ENCODE measurements at places on chromosomes 2 and 18.

GRCh38 chr2:228048838-228049490 is 132.5 kb downstream of the SPHKAP start:
- H3K36me3 ChIP-seq: no peaks in the 10 kb centered on the region
- no peak overlapping the region for H3K27ac ChIP-seq
- DNase-seq: peak; percentile 2

DNA sequence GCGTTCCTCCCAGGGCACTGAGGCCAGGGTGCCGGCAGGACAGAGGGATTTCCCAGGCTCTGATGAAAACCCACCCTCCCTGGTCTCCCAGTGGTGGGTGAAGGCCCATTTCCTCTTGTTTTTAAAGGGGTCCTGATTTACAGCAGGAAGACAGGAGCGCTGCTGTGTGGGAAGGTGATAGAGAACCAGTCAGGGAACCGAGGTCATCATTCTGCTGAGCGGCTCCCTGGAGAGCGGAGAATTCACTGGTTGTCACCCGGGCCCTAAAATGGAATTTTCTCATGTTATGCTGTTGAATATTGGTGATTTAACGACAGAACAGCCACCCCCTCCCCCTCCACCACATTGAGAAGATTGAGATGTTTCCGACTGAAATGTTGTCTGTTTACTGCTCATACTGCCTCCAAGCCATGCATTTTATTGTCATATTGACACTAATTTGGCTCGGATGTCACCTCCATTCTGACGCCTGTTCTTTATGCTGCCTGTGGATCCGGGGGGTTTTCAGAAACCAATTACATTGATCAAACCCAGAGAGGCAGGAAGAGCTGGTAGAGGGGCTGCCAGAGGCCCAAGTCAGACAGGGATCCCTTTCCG is 225.2 kb downstream of the GLI2 start:
- H3K36me3 ChIP-seq: no peaks in the 10 kb centered on the region
- no peaks in the 10 kb centered on the region for H3K27me3 ChIP-seq
- peaks cover 3% of the 10 kb centered on the region for H3K4me1 ChIP-seq
- no peak overlapping the region for H3K4me3 ChIP-seq

GRCh38 chr2:216519154-216519762 is 20.6 kb downstream of the RPL37A start:
- H3K4me3 ChIP-seq: no peak overlapping the region
- peak; percentile 73 for DNase-seq
- no peaks in the 10 kb centered on the region for H3K36me3 ChIP-seq
- H3K27me3 ChIP-seq: no peaks in the 10 kb centered on the region

DNA sequence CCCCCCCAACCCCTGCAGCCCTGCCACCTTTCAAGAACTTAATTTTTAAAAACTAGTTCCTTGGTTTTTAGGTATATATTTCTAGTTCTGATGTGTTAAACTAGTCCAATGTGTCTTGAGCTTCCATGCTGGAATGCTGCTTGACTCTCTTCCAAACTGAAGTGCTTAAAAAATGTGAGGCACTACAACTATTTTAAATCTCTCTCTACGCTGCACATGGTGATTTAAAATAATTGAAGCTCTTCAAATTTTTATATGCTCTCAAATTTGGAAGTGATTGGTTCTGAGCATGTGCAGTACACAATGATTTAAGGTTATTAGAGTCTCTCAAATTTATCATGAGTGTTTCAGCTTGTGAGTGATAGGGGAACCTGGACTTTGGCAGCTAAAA is 192.6 kb upstream of the ZEB2 start:
- no peak for DNase-seq
- peaks cover 35% of the 10 kb centered on the region for H3K4me1 ChIP-seq
- no peaks in the 10 kb centered on the region for H3K27me3 ChIP-seq
- H3K36me3 ChIP-seq: no peaks in the 10 kb centered on the region

- H3K36me3 ChIP-seq: no peaks in the 10 kb centered on the region
- no peak overlapping the region for H3K27ac ChIP-seq
- H3K4me3 ChIP-seq: no peak overlapping the region
- H3K4me1 ChIP-seq: no peaks in the 10 kb centered on the region
- DNase-seq: no peak
These were observed 554.0 kb downstream of the RIT2 start for GRCh38 chr18:42561521-42561920.

DNA sequence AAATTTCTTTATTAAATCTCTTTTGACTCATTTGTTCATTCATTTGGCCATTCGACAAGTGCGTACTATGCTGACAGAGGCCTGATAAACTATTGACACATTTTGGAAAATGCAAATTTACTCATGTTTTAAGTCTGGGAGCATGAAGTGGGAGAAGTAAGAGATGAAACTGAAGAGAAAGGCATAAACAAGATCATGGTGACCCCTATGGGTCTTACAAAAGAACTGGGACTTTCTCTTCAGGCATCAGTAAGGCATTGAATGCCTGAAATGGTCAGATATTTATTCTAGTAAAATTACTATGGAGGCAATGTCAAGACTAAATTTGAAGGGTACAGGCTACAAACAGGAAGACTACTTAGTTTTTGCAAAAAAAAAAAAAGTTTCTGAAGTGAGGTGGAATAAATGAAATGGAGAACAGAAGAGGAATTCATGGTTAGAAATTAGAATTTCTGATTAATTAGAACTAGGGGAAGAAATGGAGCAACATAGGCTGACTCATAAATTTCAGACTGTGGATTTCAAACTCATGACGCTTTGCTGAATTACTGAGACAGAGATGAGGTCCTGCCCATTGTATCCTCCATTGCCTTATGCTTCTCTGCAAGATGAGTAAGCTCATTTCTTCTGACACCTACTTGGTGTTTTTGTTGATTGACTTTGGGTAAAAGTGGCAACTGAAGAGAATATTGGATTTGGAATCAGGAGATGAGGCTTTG is 32.7 kb downstream of the VSNL1 start:
- H3K36me3 ChIP-seq: no peaks in the 10 kb centered on the region
- no peak for DNase-seq
- no peaks in the 10 kb centered on the region for H3K4me1 ChIP-seq
- no peaks in the 10 kb centered on the region for H3K27me3 ChIP-seq

DNA sequence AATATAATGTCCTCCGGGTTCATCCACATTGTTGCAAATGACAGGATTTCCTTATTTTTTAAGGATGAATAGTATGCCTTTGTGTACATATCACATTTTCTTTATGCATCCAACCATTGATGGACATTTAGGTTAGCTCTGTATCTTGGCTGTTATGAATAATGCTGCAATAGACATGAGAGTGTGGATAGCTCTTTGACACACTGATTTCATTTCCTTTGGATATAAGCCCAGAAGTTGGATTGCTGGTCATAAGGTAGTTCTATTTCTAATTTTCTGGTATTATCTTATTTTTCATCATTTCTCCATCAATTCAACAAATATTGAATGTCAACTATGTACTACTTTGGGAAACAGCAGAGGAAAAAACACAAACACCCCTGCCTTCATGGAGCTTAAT is 423.3 kb downstream of the MTX2 start:
- no peaks in the 10 kb centered on the region for H3K4me1 ChIP-seq
- no peak overlapping the region for H3K4me3 ChIP-seq
- H3K27me3 ChIP-seq: no peaks in the 10 kb centered on the region
- H3K36me3 ChIP-seq: no peaks in the 10 kb centered on the region
- H3K27ac ChIP-seq: no peak overlapping the region
- DNase-seq: no peak

GRCh38 chr2:238142382-238143205 is 4.1 kb downstream of the KLHL30 start:
- no peaks in the 10 kb centered on the region for H3K27me3 ChIP-seq
- DNase-seq: no peak
- no peaks in the 10 kb centered on the region for H3K36me3 ChIP-seq
- peaks cover 14% of the 10 kb centered on the region for H3K4me1 ChIP-seq

GRCh38 chr2:118183381-118183780 is 95.1 kb downstream of the INSIG2 start:
- no peak overlapping the region for H3K4me3 ChIP-seq
- no peaks in the 10 kb centered on the region for H3K36me3 ChIP-seq
- H3K4me1 ChIP-seq: no peaks in the 10 kb centered on the region
- H3K27ac ChIP-seq: no peak overlapping the region
- no peak for DNase-seq

DNA sequence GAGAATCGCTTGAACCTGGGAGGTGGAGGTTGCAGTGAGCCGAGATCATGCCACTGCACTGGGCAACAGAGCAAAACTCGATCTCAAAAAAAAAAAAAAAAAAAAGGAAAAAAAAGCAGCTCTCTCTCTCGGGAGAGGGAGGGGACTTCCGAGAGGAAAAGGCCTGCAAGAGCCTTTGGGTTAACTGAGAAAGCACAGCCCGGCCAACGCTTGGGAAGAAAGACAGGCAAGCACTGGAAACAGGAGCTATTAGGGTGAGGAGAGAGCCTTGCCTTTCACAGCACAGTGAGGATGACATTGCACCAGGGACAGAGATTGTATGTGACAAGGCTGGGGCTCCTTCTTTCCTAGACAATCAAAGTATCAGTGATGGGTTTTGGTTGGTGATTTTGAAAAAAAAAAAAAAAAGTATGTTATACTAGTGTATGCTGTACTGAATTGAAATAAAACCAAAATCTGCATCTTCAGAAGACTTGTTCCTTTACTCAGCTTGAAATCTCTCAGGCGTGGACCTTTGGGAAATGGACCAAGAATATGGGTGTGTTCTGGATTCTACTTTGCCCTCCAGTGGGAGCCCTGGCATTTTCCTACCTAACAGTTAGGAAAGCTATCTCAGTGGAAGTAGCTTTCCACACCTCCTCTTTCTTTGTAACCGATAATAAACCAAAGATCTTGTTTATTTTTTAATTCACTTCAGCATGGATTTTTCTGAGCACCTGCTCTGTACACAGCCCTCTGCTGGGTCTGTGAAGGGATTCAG is 16.7 kb downstream of the SRSF7 start:
- peak; percentile 47 for DNase-seq
- no peaks in the 10 kb centered on the region for H3K4me1 ChIP-seq
- no peaks in the 10 kb centered on the region for H3K27me3 ChIP-seq
- peaks cover 7% of the 10 kb centered on the region for H3K36me3 ChIP-seq

DNA sequence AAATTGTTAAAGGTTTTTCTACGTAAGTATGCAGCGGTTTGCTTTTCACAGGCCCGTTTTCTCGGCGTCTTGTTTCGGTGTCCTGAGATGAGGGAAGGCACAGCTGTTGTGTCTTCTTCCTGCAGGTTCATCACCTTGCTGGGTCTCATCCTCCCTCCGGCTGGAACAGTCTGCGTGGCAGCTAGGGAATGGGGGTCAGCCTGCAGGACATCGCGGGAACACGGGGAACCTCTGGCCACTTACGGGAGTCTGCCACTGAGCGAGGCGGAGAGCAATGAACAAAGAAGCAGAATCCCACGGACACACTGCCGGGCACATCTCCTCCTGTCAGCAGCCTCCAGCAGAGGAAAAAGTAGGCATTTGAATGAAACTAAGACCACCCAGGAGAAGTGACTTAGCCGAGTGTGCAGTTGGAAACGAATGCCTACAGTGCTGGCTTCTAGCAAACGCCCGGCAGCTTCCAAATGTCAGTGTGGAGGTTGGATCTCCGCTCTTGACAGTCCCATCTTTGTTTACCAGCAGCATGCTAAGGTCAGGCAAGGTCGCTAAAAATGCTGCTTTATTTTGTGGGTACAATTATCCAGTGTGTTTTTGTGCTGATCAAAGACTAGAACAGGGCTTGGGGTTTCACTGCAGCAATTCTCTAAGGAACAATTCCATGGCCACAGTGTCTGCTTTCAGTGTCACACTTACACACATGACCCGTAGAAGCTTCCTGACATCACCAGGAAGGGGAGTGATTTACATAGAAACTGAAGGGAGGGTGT is 109.8 kb upstream of the SEC11C start:
- no peaks in the 10 kb centered on the region for H3K36me3 ChIP-seq
- peaks cover 5% of the 10 kb centered on the region for H3K4me1 ChIP-seq
- no peak overlapping the region for H3K4me3 ChIP-seq
- H3K27me3 ChIP-seq: no peaks in the 10 kb centered on the region
- no peak overlapping the region for H3K27ac ChIP-seq
- DNase-seq: no peak

DNA sequence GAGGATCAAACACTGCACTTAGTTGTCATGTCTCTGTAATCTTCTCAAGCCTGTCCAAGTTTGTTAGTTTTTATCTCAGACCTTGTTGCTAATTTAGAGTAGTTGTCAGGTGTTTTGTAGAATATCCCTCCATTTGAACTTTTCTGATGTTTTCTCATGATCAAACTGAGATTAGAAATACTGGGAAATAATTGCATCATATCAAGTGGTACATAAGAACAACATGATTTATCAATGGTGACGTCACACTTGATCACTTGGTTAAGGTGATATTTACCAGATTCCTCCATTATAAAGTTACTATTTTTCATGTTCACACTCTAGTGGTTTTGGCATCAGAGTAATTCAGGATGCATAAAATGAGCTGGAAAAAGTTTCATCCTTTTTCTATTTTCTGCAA is 1182.4 kb upstream of the ZEB2 start:
- H3K36me3 ChIP-seq: no peaks in the 10 kb centered on the region
- DNase-seq: no peak
- H3K27me3 ChIP-seq: no peaks in the 10 kb centered on the region
- no peak overlapping the region for H3K4me3 ChIP-seq
- H3K27ac ChIP-seq: no peak overlapping the region

DNA sequence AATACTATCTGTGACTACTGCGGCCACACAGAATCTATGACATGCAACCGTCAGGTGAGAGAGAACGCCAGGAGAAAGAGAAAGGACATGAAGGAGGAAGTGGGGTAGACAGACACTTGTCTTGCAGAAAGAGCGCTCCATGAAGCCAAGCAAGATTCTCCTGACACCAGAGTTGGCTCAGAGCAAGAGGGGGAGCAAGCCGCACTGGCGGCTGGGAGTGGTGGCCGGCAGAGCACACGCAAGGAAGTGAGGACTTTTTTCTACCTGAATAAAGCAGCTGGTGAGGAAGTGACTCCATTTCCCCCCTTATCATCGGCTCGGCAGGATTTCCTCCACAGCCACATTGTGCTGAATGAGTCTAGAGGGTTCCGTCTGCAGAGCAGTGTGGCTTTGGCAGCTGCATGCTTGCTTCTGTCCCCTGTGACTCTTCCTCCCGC is 181.6 kb downstream of the BCL2 start:
- no peaks in the 10 kb centered on the region for H3K27me3 ChIP-seq
- peaks cover 58% of the 10 kb centered on the region for H3K4me1 ChIP-seq
- H3K36me3 ChIP-seq: no peaks in the 10 kb centered on the region
- H3K27ac ChIP-seq: no peak overlapping the region

DNA sequence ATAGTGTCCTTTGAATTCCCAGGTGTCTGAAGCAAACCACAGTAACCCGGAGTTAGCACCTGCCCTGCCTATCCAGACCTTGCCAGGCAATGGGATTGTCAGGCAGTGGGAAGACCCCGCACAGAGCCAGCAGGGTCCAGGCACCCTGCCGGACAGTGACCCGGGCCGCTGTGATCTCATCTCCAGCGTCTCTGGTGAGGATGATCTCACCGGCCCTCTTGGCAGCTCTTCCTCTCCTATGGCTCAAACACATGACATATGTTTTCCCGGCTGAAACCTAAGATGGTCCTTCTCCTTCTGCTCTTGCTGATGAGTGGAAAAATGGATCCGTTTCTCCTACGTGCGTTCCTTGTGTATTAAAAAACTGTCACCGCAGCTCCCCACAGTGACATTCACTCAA is 75.1 kb downstream of the ACOXL start:
- H3K4me3 ChIP-seq: no peak overlapping the region
- no peaks in the 10 kb centered on the region for H3K27me3 ChIP-seq
- no peaks in the 10 kb centered on the region for H3K36me3 ChIP-seq
- H3K4me1 ChIP-seq: no peaks in the 10 kb centered on the region

Data from thyroid gland (tissue), 4 donors.